ENCODE measurements at places on chromosomes 12 and 14. TPM values are rescaled to one million over a fixed set of nuclear protein-coding genes. Genes with fewer than 3 reads are reported as not detected.

GRCh38 chr14:37546621-37547447, 48.2 kb downstream of the FOXA1 start:
- no peak for DNase-seq

DNA sequence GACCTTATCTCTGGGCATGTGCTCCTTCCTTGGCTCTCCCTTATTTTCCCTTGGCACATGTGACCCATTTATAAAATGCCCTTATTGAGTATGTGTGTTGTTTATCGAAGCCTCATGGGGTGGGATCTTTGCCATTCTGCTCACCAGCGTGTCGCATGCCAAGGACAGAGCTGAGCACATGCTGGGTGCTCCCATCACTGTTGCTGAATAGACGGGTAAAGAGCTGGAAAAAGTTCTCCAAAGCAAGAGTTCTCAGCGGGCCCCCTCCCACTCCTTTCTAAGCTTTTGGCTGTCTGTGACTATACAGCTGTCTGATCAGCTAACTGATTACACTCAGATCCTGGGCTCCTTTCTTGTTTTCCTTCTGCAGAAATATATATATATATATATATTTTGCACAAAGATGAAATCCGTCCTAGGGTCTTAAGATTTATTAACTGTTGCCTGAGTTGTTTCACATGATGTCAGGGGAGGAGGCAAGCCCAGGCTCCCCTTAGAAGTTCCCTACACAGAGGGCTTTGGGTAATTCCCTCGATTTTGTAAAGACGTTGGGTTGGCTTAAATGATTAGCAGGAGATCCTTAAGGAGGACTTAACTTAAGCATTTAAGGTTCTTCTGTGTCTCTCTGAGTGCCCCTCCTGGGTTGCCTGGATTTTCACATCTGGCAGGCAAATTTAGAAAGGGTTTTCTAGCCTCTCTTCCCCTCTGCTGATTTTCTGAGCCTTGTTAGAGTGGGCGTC, 71.6 kb downstream of the TMEM132C start:
- no peak for DNase-seq

DNA sequence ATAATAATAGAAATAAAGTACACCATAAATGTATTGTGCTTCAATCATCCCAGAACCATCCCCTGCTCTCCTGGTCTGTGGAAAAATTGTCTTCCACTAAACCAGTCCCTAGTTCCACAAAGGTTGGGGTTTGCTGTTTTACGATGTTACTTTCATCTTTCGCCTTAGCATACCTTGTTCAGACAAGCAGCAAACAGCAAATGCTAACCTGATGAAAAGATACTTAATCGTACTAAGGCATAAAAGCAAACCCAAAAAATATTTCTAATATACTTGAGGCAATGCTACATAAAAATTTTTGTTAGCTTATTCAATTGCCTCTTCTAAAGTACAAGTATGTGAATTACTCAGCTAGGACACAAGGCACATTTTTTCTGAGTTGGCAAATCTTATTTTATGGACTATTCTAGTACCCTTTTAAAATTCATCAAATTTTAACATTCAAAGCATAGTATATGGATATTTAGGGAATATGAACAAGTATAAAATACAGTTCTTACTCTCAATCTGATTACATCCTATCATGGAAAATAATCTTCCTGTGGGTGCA, 97.1 kb upstream of the PLEKHG7 start:
- no peak for DNase-seq

GRCh38 chr12:62714181-62714773, 220.7 kb downstream of the PPM1H start:
- no peak for DNase-seq

- DNase-seq = no peak
These were observed 21.7 kb downstream of the GALNT16 start for GRCh38 chr14:69281450-69282169.

- DNase-seq = no peak
These were observed 182.5 kb downstream of the PHETA1 start for GRCh38 chr12:111186347-111186746.

GRCh38 chr12:71438670-71439361, 782 bp upstream of the LGR5 start:
- DNase-seq = peak; percentile 16

DNA sequence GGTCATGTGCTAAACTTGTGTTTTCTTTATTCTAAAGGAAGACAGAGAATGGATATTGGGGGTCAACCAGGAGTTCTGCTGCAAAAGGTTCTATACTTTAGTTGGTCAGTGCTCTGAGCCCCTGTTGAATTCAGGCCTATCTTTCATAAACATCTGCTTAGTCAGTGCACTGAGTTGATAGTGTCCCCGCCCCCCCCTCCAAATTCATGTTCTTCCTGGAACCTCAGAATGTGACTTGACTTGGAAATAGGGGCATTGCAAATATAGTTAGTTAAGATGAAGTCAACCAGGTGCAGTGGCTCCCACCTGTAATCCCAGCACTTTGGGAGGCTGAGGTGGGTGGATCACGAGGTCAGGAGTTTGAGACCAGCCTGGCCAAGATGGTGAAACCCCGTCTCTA, 23.3 kb downstream of the CHST11 start:
- no peak for DNase-seq

- DNase-seq = no peak
These were observed 5.8 kb upstream of the LTA4H start for GRCh38 chr12:96041181-96041580.

DNA sequence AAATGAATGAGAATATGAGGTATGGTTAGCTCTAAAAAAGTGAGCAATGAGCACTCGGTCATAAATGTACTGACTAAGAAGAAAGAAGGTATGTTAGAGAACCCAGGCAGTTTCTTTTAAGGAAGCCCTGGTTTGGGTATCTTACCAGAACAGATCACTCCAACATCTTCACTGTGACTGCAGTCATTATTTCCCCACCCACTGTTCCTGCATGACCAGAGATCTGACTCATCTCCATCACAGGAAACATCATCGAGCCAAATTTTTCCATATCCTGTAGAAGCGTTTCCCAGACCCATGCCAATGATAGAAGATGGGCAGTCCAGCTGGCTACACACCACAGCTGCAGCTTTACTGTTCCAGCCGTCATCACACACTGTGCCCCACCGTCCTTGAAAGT, 48.0 kb downstream of the CD163L1 start:
- DNase-seq = peak; percentile 32

DNA sequence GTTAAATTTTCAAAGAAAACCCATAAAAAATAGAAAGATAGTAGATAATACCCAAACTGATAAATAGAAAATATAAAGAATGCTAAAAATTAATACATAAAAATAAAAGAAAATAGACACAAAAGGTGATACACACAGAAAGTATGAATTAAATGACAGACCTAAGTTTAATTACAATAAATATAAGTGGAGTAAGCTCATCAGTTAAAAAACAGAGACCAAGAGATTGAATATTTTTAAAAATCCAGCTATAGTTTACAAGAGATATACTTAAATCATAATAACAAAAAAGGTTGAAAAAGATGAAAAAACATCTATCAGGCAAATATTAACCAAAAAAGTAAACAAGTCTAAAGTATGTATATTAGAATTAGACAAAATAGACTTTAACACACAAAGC, 268.2 kb downstream of the SOX5 start:
- DNase-seq = no peak

The TPH2 gene
- not detected for total RNA-seq

Measured in A172 (cell line).